ENCODE measurements at places on chromosomes 6 and 20.

DNA sequence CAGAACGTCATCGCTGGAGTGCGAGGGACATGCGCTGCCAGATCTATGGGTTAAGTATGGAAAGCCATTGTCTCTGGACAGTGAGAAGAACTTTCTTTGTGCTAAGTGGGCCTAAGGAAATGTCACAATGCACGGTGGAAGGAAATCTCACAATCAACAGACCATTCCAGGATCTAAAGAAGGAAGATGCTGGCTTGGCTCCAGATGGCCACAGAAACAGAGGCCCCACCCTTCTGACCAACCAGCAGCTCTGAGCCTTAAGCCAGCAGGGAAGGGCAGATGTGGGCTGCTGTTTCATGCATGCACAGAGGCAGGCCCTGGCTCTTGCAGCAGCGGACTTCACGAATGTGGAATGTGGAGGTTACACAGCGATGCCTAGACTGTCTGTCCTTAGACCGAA lies 156.3 kb downstream of the SOBP start:
- H3K27me3 ChIP-seq: no peaks in the 10 kb centered on the region
- H3K27ac ChIP-seq: no peak overlapping the region
- no peak for DNase-seq
- no peaks in the 10 kb centered on the region for H3K36me3 ChIP-seq
- H3K4me3 ChIP-seq: no peak overlapping the region

GRCh38 chr6:160000280-160000704 lies 31.4 kb downstream of the IGF2R start:
- H3K27ac ChIP-seq: no peak overlapping the region
- no peaks in the 10 kb centered on the region for H3K27me3 ChIP-seq
- no peaks in the 10 kb centered on the region for H3K36me3 ChIP-seq
- H3K4me1 ChIP-seq: no peaks in the 10 kb centered on the region
- no peak overlapping the region for H3K4me3 ChIP-seq
- no peak for DNase-seq

GRCh38 chr20:1890469-1891262 lies 4.5 kb upstream of the SIRPA start:
- DNase-seq: no peak
- no peak overlapping the region for H3K27ac ChIP-seq
- no peaks in the 10 kb centered on the region for H3K27me3 ChIP-seq
- H3K4me3 ChIP-seq: no peak overlapping the region
- peaks cover 41% of the 10 kb centered on the region for H3K4me1 ChIP-seq

GRCh38 chr6:26223650-26224546 lies 136.7 kb downstream of the HFE start:
- peak overlapping the region; percentile 71 for H3K4me3 ChIP-seq
- DNase-seq: no peak
- H3K4me1 ChIP-seq: no peaks in the 10 kb centered on the region
- H3K36me3 ChIP-seq: no peaks in the 10 kb centered on the region
- H3K27me3 ChIP-seq: no peaks in the 10 kb centered on the region

DNA sequence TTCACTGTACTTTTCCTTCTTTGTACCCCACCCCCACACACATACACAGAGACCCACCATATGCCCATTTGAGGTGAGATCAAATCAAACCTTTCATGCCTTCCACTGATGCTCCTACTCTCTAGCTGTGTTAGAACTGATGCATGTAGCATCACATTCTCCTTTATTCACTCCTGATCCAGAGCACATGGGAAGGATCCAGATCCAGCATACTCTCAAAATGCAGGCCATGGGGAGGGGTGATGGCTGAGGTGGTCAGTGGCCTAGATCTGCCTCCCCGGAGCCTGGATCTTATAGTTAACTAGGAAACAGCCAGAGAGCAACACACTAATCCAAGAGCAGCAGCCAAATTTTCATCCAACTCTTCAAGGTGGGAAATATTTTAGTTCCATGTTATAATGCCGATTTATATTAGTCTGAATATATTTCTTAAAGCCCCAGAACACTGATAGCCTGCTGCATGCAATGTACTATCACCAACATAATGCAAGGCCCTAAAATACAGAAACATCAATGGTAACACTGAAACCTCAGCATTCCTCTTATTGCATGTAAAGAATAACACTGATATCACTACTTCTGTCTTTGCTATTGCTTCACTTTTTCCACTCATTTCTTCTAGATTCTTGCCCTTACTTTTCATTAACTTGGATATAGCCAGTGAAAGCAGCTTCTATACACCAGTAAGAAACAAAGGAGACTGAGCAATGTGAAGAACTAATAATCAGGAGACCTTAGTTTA lies 126.8 kb upstream of the BEND6 start:
- H3K4me1 ChIP-seq: peaks cover 18% of the 10 kb centered on the region
- DNase-seq: no peak
- no peaks in the 10 kb centered on the region for H3K36me3 ChIP-seq

DNA sequence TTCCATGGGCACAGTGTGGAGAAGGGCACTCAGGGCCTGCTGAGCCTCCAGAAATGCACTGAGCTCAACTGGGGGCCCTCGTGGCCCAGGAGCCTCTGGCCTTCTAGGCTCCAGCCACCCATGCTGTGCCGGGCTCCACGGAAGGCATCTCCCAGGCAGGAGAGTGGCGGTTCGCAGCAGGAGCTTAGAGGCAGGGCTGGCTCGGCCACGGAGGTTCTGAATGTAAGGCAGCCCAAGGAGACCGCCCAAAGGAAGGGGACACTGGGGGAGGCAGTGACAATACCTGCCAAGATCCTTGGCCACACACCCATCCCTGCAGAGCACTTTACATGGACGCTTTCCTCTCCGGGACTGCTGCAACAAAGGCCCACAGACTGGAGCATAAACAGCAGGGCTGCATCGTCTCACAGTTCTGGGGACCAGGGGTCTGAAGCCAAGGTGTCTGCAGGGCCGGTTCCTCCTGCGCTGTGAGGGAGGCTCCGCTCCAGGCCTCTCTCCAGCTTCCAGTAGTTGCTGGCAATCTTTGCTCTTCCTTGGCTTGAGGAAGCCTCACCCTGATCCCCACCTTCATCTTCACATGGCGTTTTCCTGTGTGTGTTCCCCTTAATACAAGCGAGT lies 128.2 kb upstream of the CDH4 start:
- DNase-seq: no peak
- no peak overlapping the region for H3K4me3 ChIP-seq
- H3K4me1 ChIP-seq: no peaks in the 10 kb centered on the region
- H3K27me3 ChIP-seq: no peaks in the 10 kb centered on the region
- H3K27ac ChIP-seq: no peak overlapping the region

GRCh38 chr20:61189534-61189933 lies 62.5 kb upstream of the CDH4 start:
- H3K27me3 ChIP-seq: no peaks in the 10 kb centered on the region
- H3K36me3 ChIP-seq: no peaks in the 10 kb centered on the region
- no peaks in the 10 kb centered on the region for H3K4me1 ChIP-seq
- H3K27ac ChIP-seq: no peak overlapping the region
- no peak overlapping the region for H3K4me3 ChIP-seq

DNA sequence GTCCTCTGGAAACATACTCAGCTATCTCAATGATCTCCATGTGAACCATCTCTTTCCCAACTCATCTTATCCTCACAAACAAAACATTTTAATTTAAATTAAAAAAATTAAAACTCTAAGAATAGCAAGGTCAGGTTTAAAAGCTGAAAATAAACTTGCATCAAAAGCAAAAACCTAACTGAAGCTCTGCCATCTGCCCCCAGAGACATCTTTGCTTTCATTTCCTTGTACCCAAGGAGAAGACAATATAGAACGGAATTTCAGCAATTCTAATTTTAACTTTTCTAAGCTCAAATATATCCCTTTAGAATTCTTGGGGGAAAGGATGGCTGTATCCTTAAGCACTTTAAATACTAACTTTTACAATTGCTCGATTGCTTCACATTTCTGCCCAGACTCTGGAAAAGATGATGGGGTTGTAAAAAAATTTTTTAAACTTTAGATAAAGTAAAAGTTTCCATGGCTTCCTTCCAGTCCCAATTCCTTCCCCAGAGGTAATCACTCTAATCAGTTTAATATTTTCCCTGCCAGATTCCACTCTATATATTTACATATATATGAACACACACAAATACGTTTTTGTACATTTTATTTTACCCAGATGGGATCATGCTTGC lies 69.2 kb upstream of the SMIM29 start:
- peaks cover 24% of the 10 kb centered on the region for H3K4me1 ChIP-seq
- no peaks in the 10 kb centered on the region for H3K27me3 ChIP-seq
- DNase-seq: no peak
- peak overlapping the region; percentile 36 for H3K27ac ChIP-seq

DNA sequence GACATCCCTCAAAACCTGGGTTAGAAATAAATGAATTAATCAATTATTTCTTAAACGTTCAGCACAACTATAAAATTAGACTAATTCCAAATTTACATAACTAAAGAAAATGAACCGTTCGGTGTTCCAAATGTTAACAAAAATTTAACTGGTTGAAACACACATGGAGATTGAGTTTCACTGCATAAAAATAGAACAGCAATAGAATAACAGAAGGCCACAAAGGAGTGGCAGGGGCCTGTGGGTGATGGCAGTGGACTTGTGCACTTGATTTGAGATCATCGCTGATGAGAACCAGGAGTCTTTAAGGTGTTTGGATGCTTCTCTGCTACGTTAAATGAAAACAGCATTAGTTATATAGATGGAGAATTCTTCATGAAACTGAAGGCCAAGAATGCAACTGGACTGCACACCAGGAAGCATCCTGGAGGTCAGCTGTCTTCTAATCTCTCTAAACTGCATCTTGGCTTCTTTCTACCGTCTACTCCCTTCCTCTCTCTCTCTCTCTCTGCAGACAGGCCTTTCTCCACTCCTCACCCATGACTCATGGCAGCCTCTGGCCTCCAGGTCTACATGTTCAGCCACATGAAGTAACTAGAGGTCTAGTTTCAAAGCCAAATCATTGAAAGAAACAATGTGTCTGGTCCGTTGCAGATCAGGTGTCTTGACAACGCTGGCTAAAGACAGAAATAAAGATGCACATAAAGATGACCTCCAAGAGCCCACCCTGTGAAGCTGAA lies 111.3 kb downstream of the SIM1 start:
- no peaks in the 10 kb centered on the region for H3K36me3 ChIP-seq
- H3K4me3 ChIP-seq: no peak overlapping the region
- DNase-seq: no peak

DNA sequence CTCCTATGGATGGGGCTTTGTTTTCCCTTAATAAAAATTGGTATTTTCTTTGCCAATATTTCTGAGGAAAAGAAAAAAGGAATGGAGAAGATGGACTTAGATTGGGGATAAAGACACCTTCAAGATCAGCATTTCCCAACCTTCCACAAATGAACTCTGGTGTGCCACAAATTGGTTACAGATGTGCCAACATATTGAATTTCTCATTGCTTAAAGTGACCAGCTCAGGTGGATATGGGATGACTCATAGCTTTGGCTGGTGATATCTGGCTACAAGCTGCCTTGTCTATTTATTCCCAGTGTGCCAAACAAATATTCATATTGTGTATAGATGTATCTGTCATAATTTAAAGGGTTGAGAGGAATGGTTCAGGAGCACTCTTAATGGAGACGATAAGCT lies 32.5 kb downstream of the THEMIS start:
- no peaks in the 10 kb centered on the region for H3K27me3 ChIP-seq
- H3K4me1 ChIP-seq: no peaks in the 10 kb centered on the region
- no peak overlapping the region for H3K4me3 ChIP-seq
- DNase-seq: no peak

DNA sequence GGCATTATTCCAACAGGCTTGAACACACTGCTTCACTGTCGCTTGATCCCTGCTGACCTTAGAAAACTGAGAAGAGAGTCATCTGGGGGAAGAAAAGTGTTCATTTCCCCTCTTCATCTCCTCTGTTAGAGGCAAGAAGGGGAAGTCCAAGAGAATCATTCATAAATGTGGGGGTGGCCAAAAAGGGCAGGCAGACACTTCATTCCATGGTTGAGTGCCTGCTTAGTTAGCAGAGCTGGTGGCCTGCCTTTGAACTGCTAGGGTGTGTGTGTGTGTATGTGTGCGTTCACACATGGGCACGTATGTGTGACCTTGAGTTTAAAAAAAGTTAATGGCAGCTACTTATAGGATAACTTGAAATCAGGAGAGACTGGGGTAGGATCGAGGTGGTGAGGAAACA lies 39.4 kb upstream of the RFPL4B start:
- no peaks in the 10 kb centered on the region for H3K27me3 ChIP-seq
- H3K4me1 ChIP-seq: no peaks in the 10 kb centered on the region
- H3K36me3 ChIP-seq: no peaks in the 10 kb centered on the region
- no peak for DNase-seq
- no peak overlapping the region for H3K4me3 ChIP-seq

DNA sequence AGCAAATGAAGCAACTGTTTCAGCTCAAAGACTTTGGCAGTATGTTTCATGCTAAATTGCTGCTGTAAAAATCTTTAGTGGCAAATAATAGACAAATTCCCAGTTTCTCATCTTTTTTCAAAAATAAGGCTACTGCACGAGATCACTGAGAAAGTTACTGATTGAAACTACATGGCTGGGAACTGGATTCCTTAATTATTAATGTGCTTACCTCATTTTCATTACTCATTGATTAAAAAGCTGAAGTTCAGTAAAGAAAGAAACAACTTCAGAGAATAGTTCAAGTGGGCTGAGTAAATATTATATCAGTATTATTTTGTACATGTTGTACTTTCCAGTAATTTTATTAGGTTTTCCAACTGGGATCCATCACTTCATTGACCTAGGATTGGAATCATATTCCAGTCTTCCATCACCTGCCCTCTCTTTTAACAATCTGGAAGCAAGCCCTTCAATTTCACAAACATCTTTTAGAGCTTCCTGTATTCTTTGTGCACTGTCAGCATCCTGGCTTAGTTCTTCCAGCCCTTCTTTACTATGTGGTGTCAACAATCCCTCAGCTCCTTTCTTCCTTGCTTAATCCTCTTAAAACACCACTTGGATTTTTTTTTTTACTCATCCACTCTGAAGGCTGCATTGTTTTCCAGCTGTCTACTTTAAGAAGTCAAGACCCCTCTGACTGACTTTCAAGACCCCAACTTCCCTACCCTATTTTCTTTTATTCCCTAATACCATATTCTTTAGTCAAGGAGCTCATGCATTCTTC lies 4.3 kb downstream of the MEI4 start:
- H3K36me3 ChIP-seq: no peaks in the 10 kb centered on the region
- no peak overlapping the region for H3K4me3 ChIP-seq
- no peak for DNase-seq
- no peak overlapping the region for H3K27ac ChIP-seq
- H3K4me1 ChIP-seq: no peaks in the 10 kb centered on the region

GRCh38 chr6:28436404-28436803 lies 6.9 kb downstream of the ZSCAN23 start:
- DNase-seq: no peak
- H3K4me1 ChIP-seq: no peaks in the 10 kb centered on the region
- H3K36me3 ChIP-seq: no peaks in the 10 kb centered on the region
- H3K27me3 ChIP-seq: no peaks in the 10 kb centered on the region
- no peak overlapping the region for H3K27ac ChIP-seq
- no peak overlapping the region for H3K4me3 ChIP-seq

DNA sequence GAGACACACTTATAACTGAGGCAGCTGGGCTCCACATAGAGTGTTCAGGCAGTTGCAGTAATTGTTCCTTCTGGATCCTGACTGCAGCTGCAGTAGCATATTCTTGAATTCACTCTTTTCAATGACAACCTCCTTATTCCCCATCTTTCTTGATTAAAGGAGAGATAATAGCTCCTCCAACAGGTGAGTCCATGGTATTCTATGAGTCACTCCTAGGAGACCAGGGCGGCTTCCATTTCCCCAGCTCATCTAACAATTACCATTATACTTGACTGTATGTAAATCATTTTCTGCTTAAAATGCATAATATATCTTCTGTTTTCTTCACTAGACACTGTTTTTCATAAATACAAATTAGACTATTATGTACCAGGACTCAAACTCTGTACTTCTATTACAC lies 62.4 kb downstream of the TENT5A start:
- no peaks in the 10 kb centered on the region for H3K36me3 ChIP-seq
- no peaks in the 10 kb centered on the region for H3K4me1 ChIP-seq
- H3K4me3 ChIP-seq: no peak overlapping the region
- DNase-seq: no peak
- H3K27ac ChIP-seq: no peak overlapping the region
- no peaks in the 10 kb centered on the region for H3K27me3 ChIP-seq

Measured in thoracic aorta (tissue), 2 donors.